ENCODE measurements at places on chromosomes 6 and 20.

DNA sequence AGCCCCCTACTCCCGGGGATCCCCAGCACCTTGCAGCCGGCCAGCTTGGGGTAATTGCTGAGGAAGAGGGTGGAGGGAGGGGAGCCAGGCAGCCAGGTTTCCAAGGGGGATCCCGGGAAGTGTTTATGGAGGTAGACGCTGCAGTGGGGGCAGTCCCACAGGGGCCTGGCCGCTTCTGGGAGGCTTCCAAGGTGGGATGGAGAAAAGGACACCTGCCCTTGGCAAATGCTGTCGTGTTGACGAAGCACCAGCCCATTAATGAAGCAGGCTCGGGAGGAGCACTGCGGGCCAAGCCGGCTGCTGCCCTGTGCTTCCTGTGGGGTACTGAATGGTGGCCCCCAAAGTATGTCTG, 82.4 kb downstream of the TMEM242 start:
- DNase-seq = no peak

GRCh38 chr20:14009208-14009607, 13.9 kb downstream of the MACROD2 start:
- DNase-seq = no peak

DNA sequence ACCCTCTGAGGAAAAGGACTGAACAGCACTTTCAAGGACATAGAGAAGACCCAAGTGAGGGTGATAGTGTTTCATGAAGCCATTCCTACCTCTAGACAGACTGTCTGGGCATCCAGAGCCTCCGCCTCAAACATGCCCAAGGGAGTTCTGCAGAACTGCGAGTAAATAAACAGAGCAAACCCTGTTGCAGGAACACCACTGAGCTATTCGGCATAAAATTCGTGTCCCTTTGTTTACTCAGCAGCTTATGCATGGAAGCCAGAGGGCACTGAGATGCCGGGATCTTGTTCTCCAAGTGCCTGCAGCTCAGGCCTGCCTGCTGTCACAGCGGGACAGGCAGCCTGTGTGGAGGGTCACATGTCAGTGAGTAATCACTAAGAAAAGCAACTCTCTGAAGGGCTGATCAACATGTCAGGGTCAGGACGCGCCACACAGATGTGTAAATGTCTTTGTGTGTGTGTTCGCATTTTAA, 164.9 kb upstream of the HEY2 start:
- DNase-seq = no peak

GRCh38 chr6:136181512-136181833, 68.6 kb downstream of the MTFR2 start:
- no peak for DNase-seq

- peak; percentile 21 for DNase-seq
Observed at GRCh38 chr20:25237610-25238318, 10.1 kb upstream of the PYGB start.

DNA sequence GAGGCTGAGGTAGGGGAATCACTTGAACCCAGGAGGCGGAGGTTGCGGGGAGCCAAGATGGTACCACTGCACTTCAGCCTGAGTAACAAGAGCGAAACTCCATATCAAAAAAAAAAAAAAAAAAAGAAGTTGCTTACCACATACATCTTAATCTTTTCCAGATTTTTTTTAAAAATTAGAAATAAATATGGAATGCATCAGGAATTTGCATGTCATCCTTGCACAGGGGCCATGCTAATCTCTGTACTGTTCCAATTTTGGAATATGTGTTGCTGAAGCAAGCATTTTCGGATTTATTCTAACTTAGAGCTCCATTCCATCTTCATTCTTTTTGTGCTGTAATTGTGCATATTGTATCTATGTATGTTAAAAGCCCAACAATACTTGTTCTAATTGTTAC, 62.5 kb downstream of the TRPC4AP start:
- no peak for DNase-seq

DNA sequence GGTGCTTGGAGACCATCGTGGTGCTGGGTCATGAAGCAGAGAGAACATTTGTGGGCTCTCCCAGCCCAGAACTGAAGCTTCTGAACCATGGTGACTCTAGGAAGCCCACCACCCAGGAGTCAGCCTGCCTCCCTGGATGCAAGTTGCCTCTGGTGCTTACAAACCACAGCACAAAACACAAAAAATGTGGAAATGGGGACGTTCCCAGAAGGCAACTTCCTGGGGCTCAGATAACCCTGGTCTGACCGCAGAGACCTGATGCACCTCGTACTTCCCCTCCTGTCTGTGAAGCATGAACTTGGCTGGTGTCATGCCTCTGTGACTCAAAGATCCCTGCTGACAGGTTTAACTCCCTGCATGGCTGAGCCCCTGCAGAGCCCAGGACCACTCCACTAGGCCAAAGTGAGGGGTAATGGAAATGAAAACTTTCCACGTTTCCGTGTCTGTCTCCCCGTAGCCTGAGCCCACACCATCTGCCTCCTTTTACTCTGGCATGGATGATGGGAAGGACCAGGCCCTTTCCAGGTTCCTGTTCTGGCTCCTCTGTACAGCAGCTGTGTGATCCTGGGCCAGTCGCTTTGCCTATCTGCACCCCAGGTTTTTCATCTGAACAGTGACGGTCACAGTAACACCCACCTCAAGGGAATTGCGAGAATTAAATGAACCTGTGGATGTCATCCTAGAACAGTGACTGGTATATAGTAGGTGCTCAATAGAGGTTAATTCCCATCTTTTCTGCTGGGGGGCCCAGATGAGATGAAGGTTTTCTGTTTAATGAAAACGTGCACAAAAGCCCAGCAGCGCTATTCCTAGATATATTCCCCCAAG, 57.7 kb downstream of the PPP1R16B start:
- DNase-seq = no peak

GRCh38 chr6:56435326-56435725, 187.9 kb upstream of the COL21A1 start:
- DNase-seq = no peak

DNA sequence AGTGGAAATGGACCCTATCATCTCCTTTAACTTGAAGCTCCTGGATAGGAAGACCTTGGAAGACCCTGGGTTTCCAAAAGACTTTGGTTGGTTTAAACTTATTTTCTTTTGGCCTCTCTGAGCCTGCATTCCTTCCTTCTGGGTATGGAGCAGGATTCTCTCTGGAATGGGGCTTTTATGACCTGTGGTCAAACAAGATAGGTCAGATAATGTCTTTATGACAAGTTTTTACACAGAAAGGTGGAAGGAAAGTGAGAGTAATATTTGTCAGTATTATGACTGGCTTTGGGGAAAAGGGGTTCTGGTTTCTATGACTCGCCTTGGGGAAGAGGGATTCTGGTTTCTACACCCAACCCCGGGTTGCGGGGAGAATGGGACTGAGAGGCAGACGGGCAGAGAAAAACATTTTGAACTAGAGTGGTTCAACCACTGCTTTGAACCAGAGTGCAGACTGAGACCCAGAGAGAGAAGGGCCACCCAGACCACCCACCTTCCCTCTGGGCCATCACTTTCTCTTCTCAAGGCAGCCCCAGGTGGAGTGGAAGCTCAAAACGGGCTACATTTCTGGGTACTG, 37.6 kb upstream of the KCNK5 start:
- no peak for DNase-seq

DNA sequence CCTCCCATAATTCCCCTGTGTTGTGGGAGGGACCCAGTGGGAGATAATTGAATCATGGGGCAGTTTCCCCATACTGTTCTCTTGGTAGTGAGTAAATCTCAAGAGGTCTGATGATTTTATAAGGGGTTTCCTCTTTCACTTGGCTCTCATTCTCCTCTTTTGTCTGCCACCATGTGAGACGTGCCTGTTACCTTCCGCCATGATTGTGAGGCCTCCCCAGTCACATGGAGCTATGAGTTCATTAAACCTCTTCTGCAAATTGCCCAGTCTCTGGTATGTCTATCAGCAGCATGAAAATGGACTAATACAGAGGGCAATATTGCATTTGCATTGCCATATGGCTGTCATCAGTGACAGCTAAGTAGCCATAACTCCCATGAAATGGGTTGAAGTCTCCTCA, 63.2 kb downstream of the ZNF217 start:
- DNase-seq = no peak
